ENCODE measurements at places on chromosomes 3 and 15. TPM values are rescaled to one million over a fixed set of nuclear protein-coding genes. Genes with fewer than 3 reads are reported as not detected.
A peak's percentile ranks its signal among the peaks of the same experiment; 100 is the strongest.

DNA sequence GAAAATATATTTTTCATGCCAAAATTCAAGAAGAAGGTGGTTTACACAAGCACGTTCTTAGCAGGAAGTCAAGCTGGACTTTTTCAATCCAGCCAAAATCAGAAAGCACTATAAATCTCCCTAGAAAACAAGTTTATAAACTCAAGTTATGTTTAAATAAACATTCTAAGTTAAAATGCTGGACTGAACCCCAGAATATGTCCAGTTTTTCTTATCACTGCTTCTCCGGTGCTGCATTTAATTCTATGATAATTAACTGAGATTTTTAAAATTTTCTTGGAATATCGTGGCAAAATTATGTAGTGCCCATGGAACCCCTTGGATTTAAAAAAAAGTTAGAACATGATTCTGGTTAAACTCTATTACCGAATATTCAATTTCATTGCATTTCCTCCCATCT is 218.2 kb upstream of the MDFIC2 start:
- no peak for DNase-seq
- H3K27me3 ChIP-seq = peaks cover 28% of the 10 kb centered on the region
- H3K4me3 ChIP-seq = no peak overlapping the region

GRCh38 chr3:31871939-31872507 is 109.0 kb downstream of the OSBPL10 start:
- no peaks in the 10 kb centered on the region for H3K36me3 ChIP-seq

DNA sequence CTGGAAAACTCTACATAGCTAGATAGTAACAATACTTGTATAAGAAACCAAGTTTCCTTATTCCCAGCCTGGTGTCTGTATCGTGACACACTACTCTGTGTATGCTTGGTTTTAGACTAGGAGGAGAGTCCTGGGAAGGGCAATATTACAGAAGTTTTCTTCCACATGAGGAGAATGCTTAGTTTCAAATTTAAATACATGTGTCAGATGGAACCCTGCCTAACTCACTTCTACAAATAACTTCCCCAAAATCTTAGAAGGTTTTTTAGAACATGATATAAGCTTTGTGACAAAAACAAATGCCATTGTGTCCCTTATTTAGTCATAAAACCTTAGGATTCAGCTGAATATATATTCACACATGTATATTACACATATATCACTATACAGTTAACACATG is 7.2 kb upstream of the IL20RB start:
- DNase-seq = no peak
- no peaks in the 10 kb centered on the region for H3K27me3 ChIP-seq
- H3K4me3 ChIP-seq = no peak overlapping the region

The GPD1L gene
- 26.8 TPM for total RNA-seq

- no peak for DNase-seq
- no peaks in the 10 kb centered on the region for H3K27me3 ChIP-seq
- no peak overlapping the region for H3K4me3 ChIP-seq
- H3K36me3 ChIP-seq = no peaks in the 10 kb centered on the region
Observed at GRCh38 chr15:63944681-63944955, 101.7 kb downstream of the DAPK2 start.

The OR5H15 gene
- not detected for total RNA-seq

The BCHE gene
- total RNA-seq = not detected

The ANKRD34C gene
- not detected for total RNA-seq

- H3K27me3 ChIP-seq = no peaks in the 10 kb centered on the region
- no peak overlapping the region for H3K4me3 ChIP-seq
- no peaks in the 10 kb centered on the region for H3K4me1 ChIP-seq
- DNase-seq = no peak
Observed at GRCh38 chr3:35028157-35028556, 611.2 kb upstream of the ARPP21 start.

- no peak overlapping the region for H3K4me3 ChIP-seq
- H3K4me1 ChIP-seq = peaks cover 19% of the 10 kb centered on the region
- H3K27ac ChIP-seq = no peak overlapping the region
- peaks cover 35% of the 10 kb centered on the region for H3K36me3 ChIP-seq
- DNase-seq = no peak
Observed at GRCh38 chr15:44580105-44580504, 43.2 kb downstream of the EIF3J start.

DNA sequence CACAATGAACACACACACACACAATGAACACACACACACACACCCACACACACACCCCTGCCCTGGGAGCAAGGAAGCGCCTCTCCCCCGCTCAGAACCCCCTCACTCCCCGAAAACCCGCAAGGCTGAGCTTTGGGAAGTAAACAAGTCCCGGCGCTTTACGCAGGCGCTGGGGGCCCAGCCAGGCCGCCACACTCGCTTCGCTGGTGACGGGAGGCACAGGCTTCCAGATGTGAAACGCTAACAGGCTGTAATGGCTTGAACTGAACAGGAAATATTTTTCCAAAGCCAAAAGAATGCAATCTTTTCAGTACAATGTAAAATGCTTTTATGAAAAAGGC is 122.7 kb upstream of the IGF1R start:
- no peak overlapping the region for H3K27ac ChIP-seq
- no peak for DNase-seq
- no peaks in the 10 kb centered on the region for H3K36me3 ChIP-seq
- no peak overlapping the region for H3K4me3 ChIP-seq

DNA sequence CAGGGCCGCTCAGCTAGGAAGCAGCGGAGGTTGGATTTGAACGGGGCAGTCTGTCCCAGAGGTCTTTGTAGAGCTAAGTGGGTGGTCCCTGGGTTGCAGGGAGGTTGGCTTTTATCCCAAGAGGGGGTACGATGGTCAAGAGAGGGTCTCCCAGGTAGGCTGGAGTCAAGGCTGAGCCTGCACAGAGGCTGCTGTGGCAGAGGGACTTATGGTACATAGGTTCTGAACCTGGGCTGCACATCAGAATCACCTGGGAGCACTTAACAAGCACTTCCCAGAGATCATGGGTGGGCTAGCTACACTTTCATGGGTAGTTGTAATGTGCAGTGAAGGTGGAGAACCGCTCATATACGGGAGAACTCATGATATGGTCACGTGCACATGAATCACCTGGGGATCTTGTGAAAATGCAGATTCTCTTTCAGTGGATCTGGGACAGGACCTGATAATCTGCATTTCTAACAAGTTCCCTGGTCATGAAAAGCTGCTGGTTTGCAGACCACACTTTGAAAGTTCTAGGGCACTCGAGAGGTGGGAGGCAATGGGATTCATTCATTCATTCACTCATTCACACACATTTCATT is 2.9 kb upstream of the RASGRF1 start:
- H3K36me3 ChIP-seq = no peaks in the 10 kb centered on the region
- no peak for DNase-seq
- peaks cover 69% of the 10 kb centered on the region for H3K27me3 ChIP-seq
- no peak overlapping the region for H3K4me3 ChIP-seq
- H3K4me1 ChIP-seq = peaks cover 7% of the 10 kb centered on the region

The ATG3 gene
- total RNA-seq = 68.0 TPM

GRCh38 chr3:135994708-135995337 is 29.3 kb downstream of the PPP2R3A start:
- H3K27ac ChIP-seq = no peak overlapping the region
- DNase-seq = no peak
- peaks cover 16% of the 10 kb centered on the region for H3K27me3 ChIP-seq
- H3K4me1 ChIP-seq = no peaks in the 10 kb centered on the region
- H3K36me3 ChIP-seq = no peaks in the 10 kb centered on the region

- H3K27me3 ChIP-seq = no peaks in the 10 kb centered on the region
- peaks cover 3% of the 10 kb centered on the region for H3K36me3 ChIP-seq
- DNase-seq = no peak
- no peaks in the 10 kb centered on the region for H3K4me1 ChIP-seq
- H3K4me3 ChIP-seq = no peak overlapping the region
Observed at GRCh38 chr3:11385326-11385725, 113.1 kb downstream of the ATG7 start.

- DNase-seq = no peak
- no peaks in the 10 kb centered on the region for H3K4me1 ChIP-seq
- no peak overlapping the region for H3K4me3 ChIP-seq
- H3K27ac ChIP-seq = no peak overlapping the region
- H3K27me3 ChIP-seq = no peaks in the 10 kb centered on the region
Observed at GRCh38 chr3:53303957-53304356, 43.4 kb downstream of the DCP1A start.

The FMN1 gene
- not detected for total RNA-seq

GRCh38 chr3:79887213-79887612 is 119.4 kb upstream of the ROBO1 start:
- no peak for DNase-seq
- no peaks in the 10 kb centered on the region for H3K4me1 ChIP-seq
- no peaks in the 10 kb centered on the region for H3K36me3 ChIP-seq
- H3K4me3 ChIP-seq = no peak overlapping the region

- H3K4me3 ChIP-seq = no peak overlapping the region
- no peak for DNase-seq
- peaks cover 16% of the 10 kb centered on the region for H3K36me3 ChIP-seq
- H3K4me1 ChIP-seq = peaks cover 27% of the 10 kb centered on the region
Observed at GRCh38 chr3:17039594-17039993, 154.8 kb downstream of the PLCL2 start.

GRCh38 chr15:74040109-74040850 is 42.1 kb downstream of the GOLGA6A start:
- no peaks in the 10 kb centered on the region for H3K4me1 ChIP-seq
- H3K4me3 ChIP-seq = no peak overlapping the region
- peaks cover 20% of the 10 kb centered on the region for H3K36me3 ChIP-seq

GRCh38 chr3:66394019-66394752 is 106.6 kb downstream of the LRIG1 start:
- DNase-seq = peak; percentile 73
- no peaks in the 10 kb centered on the region for H3K27me3 ChIP-seq
- peak overlapping the region; percentile 11 for H3K4me3 ChIP-seq
- peaks cover 32% of the 10 kb centered on the region for H3K36me3 ChIP-seq
- peak overlapping the region; percentile 90 for H3K27ac ChIP-seq
- peaks cover 23% of the 10 kb centered on the region for H3K4me1 ChIP-seq

DNA sequence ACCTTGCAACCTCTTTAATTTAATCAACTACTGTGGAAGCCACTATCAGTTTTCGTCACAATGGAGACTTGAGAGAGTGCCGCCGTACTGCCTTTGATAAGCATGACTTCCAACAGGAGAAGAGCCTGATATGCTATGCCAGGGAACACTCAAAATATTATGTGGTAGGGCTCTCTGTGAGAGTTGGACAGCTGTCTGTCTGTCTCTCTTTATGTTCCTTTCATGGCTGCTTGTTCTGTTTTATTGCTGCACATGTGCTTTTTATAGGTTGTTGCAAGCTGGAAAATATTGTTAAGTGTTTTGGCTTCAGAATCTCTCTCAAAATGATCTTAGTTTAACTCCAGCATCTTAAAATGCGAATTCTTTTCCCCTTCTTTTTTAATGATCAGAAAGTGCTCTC is 249.4 kb upstream of the RARB start:
- no peak overlapping the region for H3K4me3 ChIP-seq
- H3K4me1 ChIP-seq = no peaks in the 10 kb centered on the region
- no peak for DNase-seq

The PARP16 gene
- 11.7 TPM for total RNA-seq

DNA sequence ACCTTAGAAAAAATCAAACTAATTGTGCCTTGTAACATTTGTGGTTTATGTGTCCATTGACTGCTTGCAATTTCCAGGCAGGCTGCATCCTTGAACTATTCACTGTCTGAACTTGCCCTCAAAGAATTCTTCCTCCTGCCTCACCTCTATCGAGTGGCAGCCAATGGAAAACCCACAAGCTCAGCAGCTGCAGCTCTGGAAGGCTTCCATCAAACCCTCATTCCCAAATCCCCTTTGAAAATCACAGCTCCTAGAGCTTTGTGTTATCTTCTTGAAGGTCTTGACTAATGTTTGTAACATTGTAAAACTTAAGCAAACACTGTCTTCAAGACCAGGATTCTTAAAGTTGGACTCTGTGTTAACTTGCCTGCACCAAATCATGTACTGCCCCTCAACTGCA is 81.1 kb downstream of the FILIP1L start:
- H3K4me1 ChIP-seq = peaks cover 14% of the 10 kb centered on the region
- no peak overlapping the region for H3K4me3 ChIP-seq
- H3K36me3 ChIP-seq = peaks cover 4% of the 10 kb centered on the region
- H3K27ac ChIP-seq = no peak overlapping the region
- no peaks in the 10 kb centered on the region for H3K27me3 ChIP-seq

GRCh38 chr15:79002581-79002980 is 57.7 kb upstream of the CTSH start:
- DNase-seq = no peak
- peaks cover 13% of the 10 kb centered on the region for H3K4me1 ChIP-seq
- no peak overlapping the region for H3K4me3 ChIP-seq
- H3K27ac ChIP-seq = no peak overlapping the region
- H3K36me3 ChIP-seq = no peaks in the 10 kb centered on the region

- peaks cover 5% of the 10 kb centered on the region for H3K27me3 ChIP-seq
- H3K4me1 ChIP-seq = peaks cover 22% of the 10 kb centered on the region
- no peak overlapping the region for H3K27ac ChIP-seq
- H3K4me3 ChIP-seq = no peak overlapping the region
Observed at GRCh38 chr3:171994646-171995428, 44.5 kb upstream of the FNDC3B start.

DNA sequence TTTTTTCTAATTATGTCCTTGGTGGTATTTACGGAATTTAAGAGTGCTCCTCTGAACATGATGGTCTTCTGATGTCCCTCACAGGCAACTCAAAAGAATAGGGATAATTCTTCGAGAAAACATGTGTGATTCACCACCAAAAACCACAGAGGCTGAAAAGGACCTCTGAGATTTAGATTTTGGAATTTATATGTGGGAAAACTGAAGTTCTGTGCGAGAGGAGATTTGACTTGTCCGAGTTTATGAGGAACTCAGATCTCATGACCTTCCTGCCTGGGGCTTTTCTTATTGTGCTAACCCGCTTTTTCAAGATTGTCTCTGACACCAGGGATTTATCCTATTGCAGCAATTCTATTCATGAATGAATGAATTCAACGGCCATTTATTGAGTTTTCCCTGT is 142.4 kb downstream of the FAM43A start:
- no peaks in the 10 kb centered on the region for H3K36me3 ChIP-seq
- DNase-seq = no peak
- H3K27me3 ChIP-seq = peaks cover 2% of the 10 kb centered on the region
- no peak overlapping the region for H3K4me3 ChIP-seq

The AP2M1 gene
- total RNA-seq = 230 TPM

DNA sequence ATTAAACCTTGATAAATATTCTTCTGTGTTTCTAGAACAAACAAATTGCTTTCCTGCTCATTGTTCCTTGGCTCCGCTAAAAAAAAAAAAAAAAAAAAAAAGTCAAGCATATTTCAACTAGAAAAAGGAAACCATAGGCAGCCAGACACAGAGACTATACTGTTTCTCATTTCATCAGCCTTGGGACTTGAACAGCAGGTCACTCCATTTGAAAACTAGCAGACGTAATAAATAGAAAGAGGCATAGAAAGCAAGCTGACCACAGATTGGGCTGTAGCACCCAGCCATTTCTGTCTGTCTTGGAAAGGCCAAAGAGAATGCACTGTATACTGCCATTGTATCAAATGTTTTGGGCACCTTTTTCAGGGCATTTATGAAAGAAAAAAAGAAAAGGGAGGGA is 697.1 kb downstream of the NLGN1 start:
- H3K36me3 ChIP-seq = no peaks in the 10 kb centered on the region
- H3K27ac ChIP-seq = no peak overlapping the region
- no peaks in the 10 kb centered on the region for H3K4me1 ChIP-seq

The SLC22A13 gene
- total RNA-seq = 1.1 TPM

The CCK gene
- total RNA-seq = not detected

The PRR23A gene
- total RNA-seq = not detected

GRCh38 chr3:188617270-188617669 is 463.3 kb downstream of the LPP start:
- peaks cover 3% of the 10 kb centered on the region for H3K36me3 ChIP-seq
- H3K27ac ChIP-seq = no peak overlapping the region
- H3K4me3 ChIP-seq = no peak overlapping the region

The GCSAM gene
- total RNA-seq = 8.6 TPM

The CIP2A gene
- 71.3 TPM for total RNA-seq

- no peaks in the 10 kb centered on the region for H3K36me3 ChIP-seq
- H3K4me1 ChIP-seq = no peaks in the 10 kb centered on the region
- DNase-seq = no peak
- H3K4me3 ChIP-seq = no peak overlapping the region
Observed at GRCh38 chr3:168996622-168997021, 666.9 kb downstream of the MECOM start.

Measured in activated CD8-positive, alpha-beta memory T cell treated with anti-CD3 and anti-CD28 coated beads, Interleukin-2, amount 10 ng/mL, durations not matched to agents 7 days and 5 days (primary cell).